ENCODE measurements at places on chromosomes 11 and 22.

- peak; percentile 68 for DNase-seq
Measured at GRCh38 chr11:12088047-12088481, 22.3 kb upstream of the MICAL2 start.

- DNase-seq, result no peak
Measured at GRCh38 chr11:121520243-121521144, 67.7 kb upstream of the SORL1-AS1 start.

GRCh38 chr11:8262552-8263108 lies 1.0 kb downstream of the LMO1 start:
- peak; percentile 37 for DNase-seq

- DNase-seq, result peak; percentile 27
Measured at GRCh38 chr22:22342697-22343580, 98.4 kb downstream of the VPREB1 start.

DNA sequence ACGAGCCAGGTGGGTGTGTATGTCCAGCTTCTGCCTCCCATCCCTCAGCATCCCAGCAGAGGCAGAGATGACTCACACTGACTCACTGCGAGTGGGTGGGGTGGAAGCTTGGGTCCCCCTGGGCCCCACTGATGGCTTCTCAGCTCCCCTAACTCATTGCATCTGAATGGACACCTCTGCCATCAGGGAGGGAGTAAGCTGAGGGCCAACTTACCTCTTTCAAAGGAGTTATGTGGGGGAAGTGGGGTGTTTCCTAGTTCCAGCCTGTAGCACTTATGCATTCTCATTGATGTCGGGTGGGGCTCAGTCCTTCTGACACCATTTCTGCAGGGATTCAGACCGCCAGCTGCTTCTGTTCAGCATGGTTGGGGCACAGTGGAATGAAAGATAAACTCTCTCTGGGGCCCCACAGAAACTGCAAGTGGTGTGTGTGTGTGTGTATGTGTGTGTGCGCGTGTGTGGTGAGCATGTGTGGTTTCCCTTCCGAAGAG lies 1425.8 kb downstream of the TBC1D22A start:
- DNase-seq, result no peak

- no peak for DNase-seq
Measured at GRCh38 chr11:59666969-59667368, 1.9 kb downstream of the PATL1 start.

GRCh38 chr11:34214961-34215805 lies 109.8 kb downstream of the NAT10 start:
- DNase-seq, result no peak

GRCh38 chr22:49590381-49590780 lies 237.3 kb downstream of the BRD1 start:
- DNase-seq, result no peak

DNA sequence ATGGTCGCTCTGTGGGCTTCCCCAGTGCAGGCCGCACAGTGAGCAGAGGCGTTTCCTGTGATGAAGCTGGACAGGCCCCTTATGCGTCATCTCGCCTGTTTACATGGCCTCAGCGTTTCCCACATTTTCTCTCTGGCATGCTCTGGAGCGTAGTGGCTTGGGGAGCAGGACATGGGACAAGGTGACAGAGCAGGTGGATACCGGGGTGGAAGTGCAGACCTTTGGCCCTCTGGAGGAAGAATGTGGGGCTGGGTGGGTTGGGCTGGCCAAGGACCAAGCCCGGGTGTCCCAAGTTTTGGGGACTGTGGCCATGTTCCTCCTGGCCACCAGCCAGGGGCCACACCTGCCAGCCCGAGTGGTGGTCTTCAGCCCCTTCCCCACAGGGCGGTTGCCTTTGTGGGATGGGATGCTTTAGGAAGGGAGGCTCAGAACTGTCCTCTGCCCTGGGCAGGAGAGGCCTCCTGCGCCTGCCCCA lies 446.6 kb downstream of the TBC1D22A start:
- DNase-seq, result no peak

DNA sequence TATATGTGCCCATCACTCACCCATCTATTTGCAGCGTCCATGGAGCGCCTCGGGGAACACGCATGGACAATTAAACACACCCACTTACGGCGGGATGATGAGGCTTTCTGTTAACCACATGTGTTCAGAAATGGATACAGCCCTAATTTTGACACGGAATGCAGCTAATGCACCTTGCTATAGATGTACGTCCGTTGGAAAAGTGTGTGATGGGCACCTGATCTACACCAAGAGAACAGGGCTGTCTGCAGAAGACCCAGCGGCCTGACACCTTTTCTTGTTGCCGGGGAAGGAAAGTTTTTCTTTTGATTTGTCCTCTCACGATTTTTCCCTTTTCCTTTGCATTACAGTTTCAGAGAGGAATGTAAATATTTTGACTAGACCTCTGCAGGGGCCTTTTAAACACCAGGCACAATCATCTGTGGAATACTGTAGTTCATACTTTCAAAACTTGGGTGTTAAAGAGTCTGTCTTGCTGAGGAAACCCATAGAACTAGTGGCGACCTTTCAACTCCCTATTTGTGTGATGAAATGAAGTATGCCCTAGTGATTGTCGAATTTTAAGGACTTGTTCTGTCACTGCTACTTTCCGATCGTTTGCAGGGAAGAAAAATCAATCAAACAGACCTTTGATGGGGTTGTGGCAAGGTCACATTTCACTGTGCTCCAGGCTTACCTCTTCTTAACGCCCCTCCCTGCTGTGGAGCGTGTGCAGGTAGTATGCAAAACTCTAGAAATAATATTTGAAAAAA lies 16.5 kb upstream of the PAX6 start:
- DNase-seq, result no peak

GRCh38 chr11:130369141-130369691 lies 54.5 kb upstream of the ZBTB44 start:
- DNase-seq, result no peak

GRCh38 chr11:118806400-118806799 lies 15.4 kb upstream of the DDX6 start:
- no peak for DNase-seq

DNA sequence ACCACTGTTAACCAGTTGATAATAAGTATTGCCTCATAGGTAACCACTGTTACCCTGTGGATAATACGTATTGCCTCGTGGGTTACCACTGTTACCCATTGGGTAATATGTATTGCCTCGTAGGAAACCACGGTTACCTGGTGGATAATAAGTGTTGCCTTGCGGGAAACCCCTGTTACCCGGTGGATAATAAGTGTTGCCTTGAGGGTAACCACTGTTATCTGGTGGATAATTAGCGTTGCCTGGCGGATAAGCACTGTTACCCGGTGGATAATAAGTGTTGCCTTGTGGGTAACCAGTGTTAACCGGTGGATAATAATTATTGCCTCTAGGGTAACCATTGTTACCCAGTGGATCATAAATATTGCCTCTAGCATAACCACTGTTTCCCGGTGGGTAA lies 27.3 kb upstream of the NXPE4 start:
- DNase-seq, result no peak

GRCh38 chr22:25362883-25363240 lies 143.4 kb downstream of the CRYBB2 start:
- no peak for DNase-seq

- DNase-seq, result no peak
Measured at GRCh38 chr11:126981635-126982034, 18.9 kb downstream of the KIRREL3 start.

DNA sequence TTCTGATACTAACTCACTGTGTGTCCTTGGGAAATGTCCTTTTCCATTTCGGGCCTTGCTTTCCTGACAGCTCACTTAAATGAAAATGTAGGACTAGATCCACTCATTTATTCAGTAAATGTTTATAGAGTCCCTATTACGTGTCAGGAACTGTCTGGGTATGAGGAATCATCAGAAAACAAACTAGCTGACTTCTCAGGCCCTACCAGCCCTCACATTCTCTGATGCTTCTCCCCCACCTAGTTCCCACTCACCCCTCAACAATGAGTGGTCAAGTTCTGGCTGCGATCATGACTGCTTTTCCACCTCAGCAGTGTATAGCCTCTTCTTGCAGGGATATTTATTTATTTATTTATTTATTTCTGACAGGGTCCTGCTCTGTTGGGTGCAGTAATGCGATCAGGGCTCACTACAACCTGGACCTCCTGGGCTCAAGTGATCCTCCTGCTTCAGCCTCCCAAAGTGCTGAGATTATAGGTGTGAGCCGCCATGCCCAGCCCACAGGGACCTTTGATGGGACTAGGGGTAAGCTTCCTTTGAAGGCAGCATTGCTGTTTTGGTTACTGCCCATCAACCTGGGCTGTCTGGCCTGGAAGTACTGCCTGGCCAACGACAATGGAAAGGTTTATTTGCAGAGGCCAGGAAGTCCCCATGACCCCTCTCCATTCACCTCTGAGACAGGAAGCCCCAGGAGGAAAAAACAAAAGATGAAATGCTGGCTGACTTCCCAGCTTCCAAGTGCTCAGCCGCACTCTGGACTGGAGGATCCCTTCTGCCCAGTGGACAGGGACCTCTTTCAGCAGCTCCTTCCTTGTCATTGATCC lies 33.1 kb upstream of the POLD3 start:
- DNase-seq, result no peak

GRCh38 chr11:23604966-23605365 lies 744.7 kb upstream of the CCDC179 start:
- no peak for DNase-seq

DNA sequence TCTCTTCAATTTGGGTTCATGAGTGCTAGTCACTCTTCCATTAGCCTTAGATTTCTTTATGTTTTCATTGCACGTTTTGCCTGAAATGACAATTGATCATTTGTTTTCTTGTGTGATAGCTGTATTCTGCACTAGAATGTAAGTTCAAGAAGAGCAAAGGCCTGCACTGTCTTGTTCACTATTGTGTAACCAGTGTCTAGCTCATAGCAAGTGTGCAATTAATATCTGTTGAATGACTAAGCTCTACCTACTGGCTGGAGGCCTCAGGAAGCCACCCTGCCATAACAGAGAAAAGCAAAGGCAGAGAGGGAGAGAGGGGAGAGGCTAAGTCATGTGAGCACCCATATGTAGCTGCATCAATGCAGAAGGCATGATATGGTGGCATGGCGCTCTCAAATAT lies 292.8 kb upstream of the SYN3 start:
- DNase-seq, result no peak

GRCh38 chr11:62435846-62436660 lies 17.2 kb downstream of the SCGB1A1 start:
- no peak for DNase-seq

GRCh38 chr11:36192425-36193289 lies 96.6 kb downstream of the COMMD9 start:
- no peak for DNase-seq

GRCh38 chr11:120688163-120688562 lies 176.6 kb downstream of the GRIK4 start:
- DNase-seq, result no peak

- DNase-seq, result no peak
Measured at GRCh38 chr11:21892736-21893564, 299.9 kb upstream of the ANO5 start.

DNA sequence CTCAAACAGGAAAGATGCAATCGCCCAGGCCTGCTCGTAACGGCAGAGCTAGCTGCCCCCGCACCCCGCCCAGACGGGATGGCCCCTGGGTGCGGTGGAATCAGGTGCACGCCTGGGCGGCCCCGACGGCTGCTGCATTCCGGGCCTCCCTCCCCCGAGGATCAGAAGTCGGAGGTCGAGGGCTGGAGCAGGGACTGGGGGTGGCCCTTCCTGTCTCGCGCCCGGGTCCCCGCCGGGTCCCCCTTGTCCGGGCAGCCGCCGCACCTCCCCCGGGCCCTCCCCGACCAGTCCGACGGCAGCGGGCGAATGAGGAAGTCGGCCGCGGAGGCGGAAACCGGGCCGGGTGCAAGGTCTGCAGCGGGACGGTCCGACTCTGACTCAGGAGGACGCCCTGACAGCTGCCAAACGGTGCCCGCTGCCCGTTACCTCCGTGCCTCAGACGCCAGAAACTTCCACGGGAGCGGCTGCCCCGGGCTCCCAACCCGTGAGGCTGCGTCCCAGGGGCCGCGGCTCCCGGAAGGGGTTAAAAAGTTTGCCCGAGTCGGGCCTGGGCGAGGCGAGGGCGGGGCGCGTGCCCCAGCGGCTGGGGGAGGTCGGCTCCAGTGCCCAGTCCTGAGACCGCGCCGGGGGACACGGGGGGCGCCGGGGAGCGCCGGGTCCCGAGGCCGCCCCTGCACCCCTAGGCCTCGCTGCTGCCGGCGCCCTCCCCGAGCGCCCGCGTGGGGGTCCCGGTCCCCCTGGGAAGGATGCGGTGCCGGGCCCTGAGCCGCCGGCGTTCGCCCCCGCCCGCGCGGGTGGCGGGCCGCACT lies 663 bp downstream of the MYH9 start:
- peak; percentile 81 for DNase-seq
